OCI-M1 (cell line): ENCODE measurements at places on chromosomes 12 and 14.

- DNase-seq, result no peak
Observed at GRCh38 chr12:20483776-20484175, 115.4 kb downstream of the PDE3A start.

DNA sequence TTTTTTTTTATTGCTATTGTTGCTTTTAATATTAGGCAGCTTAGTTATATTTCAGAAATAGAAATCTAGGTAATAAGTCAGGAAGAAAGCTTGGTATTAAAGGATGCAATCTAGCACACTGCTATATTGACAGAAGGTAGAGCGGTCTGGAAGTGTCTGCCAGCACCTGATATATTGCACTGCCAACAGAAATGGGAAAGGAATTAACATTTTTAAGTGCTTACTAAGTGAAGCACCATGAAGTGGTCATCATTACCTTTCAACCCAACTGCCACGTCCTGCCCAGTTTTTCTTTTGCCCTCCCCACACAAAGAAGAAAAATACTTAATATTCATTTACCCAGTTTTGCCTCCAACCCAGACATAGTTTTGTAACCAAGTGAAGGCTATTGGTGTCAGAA is 163.5 kb downstream of the KITLG start:
- DNase-seq, result no peak

GRCh38 chr14:66709291-66709690 is 201.3 kb downstream of the GPHN start:
- DNase-seq, result peak; percentile 3

DNA sequence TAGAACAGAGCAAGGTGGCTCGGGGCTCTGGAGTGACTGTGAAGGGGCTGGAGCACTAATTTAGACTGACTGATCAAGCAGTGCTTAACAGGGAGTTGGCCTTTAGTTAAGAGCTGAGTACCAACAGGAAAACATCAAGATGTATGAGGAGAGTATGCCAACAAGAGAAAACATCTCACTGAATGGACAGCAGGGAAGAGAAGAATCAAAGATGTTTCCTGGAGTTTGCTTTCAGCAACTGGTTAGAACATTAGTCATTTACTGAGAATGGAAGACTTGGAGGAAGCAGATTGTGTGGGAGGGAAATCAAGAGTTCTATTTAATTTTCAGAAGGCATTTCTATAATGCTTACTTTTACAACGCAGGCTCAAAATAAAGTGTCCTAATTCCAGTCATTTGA is 259.3 kb downstream of the ADAMTS20 start:
- no peak for DNase-seq

GRCh38 chr14:57462551-57462950 is 31.1 kb downstream of the CCDC198 start:
- no peak for DNase-seq
